Activated CD4-positive, alpha-beta T cell treated with anti-CD3 and anti-CD28 coated beads, Interleukin-2, amount 50 U/mL, for 4 hours (primary cell): ENCODE measurements at places on chromosomes 13 and 19.

GRCh38 chr13:58313219-58313618 is 681.7 kb downstream of the PCDH17 start:
- no peak for DNase-seq

- no peak for DNase-seq
These were observed 52.4 kb downstream of the SKA3 start for GRCh38 chr13:21123956-21124355.

GRCh38 chr19:41994994-41995958 is 1.2 kb upstream of the ATP1A3 start:
- no peak for DNase-seq

DNA sequence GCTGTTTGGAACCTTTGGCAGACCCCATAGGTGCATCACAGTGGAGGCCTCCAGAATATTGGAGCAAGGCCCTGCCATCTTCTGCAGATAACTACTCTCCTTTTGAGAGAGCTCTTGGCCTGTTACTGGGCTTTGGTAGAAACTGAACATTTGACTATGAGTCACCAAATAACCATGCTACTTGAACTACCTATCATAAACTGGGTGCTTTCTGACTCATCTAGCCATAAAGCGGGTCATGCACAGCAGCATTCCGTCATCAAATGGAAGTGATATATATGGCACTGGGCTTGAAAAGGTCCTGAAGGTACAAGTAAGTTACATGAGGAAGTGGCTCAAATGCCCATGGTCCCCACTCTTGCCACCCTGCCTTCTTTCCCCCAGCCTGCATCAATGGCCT is 782.5 kb upstream of the SLITRK6 start:
- DNase-seq: no peak

DNA sequence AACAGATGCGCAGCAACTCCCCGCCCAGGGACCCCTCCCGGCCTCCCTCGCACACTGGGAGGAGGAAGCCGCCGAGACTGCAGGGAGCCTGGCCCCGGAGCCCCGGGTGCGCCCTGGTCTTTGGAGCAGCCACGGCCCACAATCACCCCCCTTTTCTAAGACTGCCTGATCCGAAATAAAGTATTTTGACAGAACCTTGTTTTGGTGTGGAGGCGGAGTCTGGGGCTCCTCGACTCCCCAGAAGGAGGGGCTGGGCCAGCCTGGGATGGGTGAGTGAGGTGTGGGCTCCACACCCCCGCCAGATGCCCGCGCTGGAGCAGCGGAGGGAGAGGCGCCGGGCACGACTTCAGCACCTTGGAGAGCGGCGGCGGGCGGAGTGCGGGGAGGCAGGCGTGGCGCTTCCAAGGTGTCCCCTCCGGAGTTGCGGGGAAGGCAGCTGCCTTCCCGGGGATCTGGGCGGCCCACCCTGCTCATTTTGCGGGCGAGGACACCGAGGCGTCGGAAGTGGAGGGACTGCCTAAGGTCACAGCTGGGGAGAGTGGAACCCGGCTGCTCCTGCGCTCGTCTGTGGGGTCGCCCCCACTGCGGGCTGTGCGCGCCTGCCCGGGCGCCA is 9.4 kb downstream of the SIRT6 start:
- peak; percentile 57 for DNase-seq

- peak; percentile 38 for DNase-seq
These were observed 6.1 kb downstream of the BEST2 start for GRCh38 chr19:12757544-12758274.

DNA sequence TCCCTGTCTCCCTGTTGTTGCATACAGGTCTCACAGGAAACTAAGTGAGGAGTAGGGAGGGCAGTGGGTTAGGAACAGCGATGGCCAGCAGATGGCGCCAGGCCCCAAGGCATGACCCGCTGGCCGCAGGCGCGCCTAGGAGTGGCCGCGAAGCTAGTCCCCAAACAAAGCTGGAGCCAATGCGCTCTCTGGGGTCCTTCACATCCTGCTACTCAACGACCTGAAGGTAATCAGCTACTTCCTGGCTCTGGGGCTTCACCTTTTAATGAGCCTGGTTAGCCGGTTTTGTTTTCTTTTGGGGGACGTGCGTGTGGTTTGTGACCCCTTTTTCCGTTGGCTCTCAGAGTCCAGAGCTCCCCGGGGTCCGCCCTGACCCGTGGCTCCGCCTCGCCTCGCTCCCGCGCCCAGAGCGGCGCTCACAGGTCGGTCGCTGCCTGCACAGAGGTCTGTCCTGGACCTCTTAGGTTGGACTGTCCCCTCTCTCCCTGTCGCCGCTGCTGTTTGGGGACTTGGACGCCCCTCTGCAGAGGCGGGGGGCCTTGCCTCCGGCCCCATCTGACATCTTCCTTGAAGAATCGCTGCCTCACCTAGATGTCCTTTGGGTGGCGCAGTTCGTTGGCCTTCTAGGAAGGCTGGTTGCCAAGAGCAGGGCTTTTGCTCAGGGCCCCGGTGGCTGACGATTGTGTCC is 62.2 kb upstream of the GTF3A start:
- peak; percentile 67 for DNase-seq

DNA sequence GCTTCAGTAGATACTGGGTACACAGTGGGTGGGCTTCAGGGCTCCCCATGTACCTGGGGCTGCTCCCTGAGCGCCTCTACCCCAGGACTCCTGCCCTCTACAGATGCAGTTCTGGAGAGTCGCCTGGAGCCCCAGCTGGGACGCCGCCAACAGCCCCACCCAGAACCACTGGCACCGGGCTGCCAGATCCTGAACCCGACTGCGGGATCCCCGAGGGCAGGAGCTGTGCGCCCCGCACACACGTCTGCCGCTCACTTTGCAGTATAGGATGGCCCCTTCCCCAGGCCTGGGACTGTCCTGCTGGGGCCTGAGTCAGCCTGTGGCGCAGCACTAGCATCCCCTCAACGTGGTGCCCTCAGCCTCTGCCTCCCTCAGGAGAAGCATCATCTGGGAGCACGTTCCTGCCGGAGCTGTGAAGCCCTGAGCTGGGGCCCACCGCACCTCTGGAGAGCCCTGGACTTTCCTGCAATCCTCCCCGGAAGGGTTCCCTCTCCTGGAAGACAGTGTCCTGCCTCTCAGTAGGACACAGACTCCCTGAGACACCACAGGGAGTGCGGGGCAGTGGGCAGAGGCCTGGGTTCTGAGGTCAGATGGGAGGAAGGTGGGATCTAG is 3.7 kb downstream of the REXO1 start:
- DNase-seq: no peak
